Activated CD4-positive, alpha-beta memory T cell treated with anti-CD3 and anti-CD28 coated beads for 36 hours (primary cell): ENCODE measurements at places on chromosomes 7 and 10. TPM values are rescaled to one million over a fixed set of nuclear protein-coding genes. Genes with fewer than 3 reads are reported as not detected.

DNA sequence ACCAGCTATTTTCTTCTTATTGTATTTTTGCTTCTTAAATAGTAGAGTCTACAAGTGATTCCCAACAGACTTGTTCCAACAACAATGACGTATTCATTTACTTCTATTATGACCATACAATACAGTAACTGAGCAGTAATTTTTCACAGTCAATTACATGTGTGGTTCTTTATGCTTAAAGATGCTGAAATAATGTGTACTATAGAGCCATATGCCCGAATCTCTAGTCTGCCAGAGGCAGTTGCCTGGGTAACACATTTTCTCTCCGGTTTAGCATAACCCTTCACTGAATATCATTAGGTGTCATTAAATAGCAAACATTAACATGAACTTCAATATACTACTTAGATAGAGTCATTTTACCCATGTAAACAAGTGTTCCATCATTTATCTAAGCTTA is 75.0 kb downstream of the SLC25A13 start:
- no peak for DNase-seq

DNA sequence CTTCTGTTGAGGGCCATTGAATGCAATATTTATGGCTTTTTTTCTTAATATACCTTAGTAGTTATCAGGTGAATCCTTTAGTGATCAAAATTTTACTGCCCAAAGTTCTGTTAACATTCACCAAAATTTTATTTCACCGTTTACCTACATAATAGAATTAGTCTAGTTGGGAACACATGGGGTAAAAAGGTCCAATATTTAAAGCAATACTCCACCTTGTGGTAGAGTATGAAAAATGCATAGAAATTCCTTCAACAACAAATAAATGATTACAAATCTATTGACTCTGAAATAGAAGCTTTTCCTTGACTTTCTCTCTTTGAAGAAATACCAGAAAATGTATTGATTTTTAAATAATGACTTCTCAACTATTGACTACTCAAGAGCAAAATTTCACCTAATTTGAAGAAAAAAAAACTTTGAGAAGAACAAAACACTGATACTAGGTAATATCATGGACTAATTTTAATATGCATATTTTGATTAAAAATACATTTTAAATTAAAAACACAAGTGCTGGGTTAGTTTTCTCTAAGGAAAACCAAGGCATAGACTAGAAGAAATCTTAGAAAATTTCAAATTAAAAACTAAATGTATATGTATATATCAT is 43.3 kb downstream of the POLR1F start:
- no peak for DNase-seq

DNA sequence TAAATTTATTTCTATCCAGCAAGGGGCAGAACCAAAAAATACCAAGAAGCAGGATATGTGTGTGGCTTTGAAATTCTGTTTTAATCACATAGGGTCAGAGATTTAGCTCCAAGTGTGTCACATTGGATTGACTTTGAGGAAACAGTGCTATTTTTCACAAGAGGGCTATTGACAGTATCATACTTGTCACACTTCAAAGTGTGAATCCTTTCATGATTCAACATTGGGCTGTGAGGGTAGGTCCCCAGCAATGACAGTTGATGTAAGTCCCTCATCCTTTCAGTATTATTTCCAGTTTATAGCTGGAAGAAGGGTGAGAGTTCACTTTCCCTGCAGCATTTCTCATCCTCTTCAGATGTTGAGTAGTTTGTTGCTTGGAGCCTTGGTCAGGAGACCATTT is 7.4 kb downstream of the CCNY start:
- no peak for DNase-seq

GRCh38 chr10:110851020-110851612 is 20.6 kb upstream of the PDCD4 start:
- no peak for DNase-seq

GRCh38 chr7:28507525-28508282 is 95.4 kb downstream of the CREB5 start:
- no peak for DNase-seq

DNA sequence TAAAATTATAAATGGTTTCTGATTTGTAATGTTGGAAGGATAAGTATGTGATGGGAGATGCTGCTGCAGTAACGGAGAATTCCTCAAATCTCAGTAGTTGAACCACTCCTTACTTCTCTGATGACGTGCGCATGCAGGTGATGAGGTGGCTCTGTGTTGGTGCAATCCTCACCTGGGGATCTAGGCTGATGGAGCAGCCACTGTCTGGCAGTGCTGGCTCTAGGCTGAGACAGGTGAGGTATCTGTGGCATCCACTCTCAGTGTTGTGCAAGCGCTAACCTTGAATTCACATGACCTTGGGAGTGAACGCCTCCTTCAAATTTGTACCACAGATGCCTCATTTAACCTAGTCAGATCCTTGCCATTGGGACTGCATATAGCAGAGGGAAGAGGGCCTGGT is 35.0 kb downstream of the LHFPL3 start:
- no peak for DNase-seq

DNA sequence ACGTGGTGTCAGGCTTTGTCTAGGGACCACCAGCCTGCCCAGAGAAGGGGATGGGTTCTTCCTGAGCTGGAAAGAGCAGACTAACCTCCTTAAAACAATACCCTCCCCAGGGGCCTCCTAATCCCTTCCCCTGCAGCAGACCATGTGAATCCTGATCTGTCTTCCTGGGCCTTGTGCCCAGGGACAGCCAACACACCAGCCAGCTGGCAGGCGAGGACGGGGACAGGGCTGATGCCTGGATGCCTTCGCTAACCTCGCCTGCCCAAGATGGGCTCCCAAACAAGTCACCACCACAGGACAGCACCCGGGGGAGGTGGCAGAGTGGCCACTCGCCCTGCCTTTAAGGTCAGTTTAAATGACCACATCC is 17.6 kb downstream of the PODXL start:
- no peak for DNase-seq

GRCh38 chr10:72080042-72080975 is 8.0 kb downstream of the SPOCK2 start:
- DNase-seq: no peak

- no peak for DNase-seq
Measured at GRCh38 chr10:44259090-44259874, 125.6 kb downstream of the CXCL12 start.

DNA sequence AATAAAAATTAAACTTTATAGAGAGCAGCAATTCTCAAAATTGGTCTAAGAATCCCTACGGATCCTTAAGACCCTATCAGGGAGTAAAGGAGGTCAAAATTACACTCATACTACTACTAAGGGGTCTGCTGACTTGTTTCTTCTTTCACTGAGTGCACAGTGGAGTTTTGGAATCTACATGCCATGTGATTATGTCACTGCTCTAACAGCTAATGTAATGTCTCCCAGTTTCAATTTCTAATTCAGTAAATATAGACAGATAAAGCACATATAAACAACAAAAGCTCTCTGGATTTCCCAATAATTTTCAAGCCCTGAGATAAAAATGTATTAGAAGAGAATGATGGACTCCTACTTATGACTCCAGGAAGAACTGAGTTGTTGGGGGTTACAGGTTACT is 74.6 kb downstream of the WAPL start:
- no peak for DNase-seq

DNA sequence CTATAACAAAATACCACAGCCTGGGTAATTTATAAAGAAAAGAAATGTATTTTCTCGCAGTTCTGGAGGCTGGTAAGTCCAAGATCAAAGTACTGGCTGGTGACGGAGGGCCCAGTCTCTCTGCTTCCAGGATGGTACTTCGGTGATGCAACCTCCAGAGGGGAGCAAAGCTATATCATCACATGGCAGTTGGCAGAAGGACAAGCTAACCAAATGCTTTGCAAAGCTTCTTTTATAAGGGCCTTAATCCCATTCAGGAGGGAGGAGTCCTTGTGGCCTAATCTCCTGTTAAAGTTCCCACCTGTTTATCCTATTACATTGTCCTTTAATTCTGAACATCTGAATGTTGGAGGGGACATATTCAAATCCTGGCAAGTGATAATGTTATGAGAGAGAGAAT is 134.1 kb upstream of the SP4 start:
- DNase-seq: no peak

GRCh38 chr7:94449151-94449725 is 54.5 kb downstream of the COL1A2 start:
- no peak for DNase-seq

DNA sequence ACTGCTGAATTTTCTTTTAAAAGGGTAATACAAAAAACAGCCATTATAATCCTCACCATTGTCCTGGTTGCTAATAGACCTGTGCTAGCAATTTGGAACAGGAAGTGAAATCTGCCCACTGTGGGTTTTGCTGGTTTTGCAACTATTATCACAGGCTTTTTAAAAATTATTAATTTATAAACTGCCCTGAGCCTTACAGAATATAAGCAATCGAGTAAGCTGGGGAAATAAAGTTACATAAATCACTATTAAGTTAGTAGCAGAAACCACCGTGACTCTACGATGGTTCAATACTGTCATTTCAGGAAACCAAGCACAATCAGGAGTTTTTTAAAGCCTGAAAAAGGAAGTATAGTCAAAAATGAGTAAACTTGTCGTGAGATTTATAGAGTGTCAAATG is 62.3 kb downstream of the TMEM26 start:
- DNase-seq: no peak

DNA sequence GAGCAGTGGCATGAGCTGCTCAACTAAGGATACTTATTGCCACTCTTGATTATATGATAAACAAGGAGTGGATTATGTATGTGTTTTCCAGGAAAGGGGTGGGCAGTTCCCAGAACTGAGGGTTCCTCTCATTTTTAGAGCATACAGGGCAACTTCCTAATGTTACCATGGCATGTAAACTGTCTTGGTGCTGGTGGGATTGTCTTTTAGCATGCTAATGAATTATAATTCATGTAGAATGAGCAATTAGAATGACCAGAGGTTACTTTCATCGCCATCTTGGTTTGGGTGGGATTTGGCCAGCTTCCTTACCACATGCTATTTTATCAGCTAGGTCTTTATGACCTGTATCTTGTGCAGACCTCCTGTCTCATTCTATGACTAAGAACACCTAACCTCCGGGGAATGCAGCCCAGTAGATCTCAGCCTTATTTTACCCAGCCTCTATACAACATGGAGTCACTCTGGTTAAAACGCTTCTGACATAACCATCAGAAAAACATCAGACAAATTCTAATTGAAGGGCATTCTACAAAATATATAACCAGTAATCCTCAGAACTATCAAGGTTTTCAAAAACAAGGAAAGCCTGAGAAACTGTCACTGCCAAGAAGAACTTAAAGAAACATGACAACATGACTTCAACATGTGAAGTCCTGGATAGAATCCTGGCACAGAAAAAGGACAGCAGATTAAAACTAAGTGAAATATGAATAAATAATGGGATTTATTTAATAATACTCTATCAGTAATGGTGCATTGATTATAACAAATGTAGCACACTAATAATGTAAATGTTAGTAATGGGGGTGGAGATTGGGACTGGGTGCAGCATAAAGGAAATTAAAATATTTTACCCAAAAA is 365.0 kb downstream of the SEMA3D start:
- no peak for DNase-seq

DNA sequence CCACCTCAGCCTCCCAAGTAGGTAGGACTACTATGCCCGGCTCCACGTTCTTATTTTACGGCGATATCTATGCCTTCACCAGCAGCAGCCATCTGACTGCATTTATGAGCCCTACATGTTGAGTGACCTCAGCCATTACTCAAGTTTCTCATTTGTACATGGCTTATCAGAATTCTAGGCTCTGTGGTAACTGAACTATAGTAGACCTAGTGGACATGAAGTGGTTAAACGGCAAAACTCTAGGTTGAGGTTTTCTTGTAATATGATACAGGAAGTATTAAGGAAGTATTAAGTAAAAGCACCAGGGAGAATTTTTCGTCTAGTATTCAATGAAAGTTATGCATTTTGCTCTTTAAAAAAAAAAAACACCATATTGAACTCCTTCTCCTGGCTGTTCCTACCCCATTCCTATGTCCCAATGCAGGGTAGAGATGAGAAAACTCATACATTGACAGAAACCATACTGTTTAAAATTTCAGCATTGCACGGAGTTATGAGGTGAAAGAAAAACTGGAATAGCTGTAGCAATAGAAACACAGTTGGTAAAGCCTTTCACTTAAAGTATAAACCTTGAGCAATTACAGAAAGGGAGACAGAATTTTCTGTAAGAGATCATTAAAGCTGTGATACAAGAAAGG is 39.8 kb upstream of the EPC1 start:
- no peak for DNase-seq

DNA sequence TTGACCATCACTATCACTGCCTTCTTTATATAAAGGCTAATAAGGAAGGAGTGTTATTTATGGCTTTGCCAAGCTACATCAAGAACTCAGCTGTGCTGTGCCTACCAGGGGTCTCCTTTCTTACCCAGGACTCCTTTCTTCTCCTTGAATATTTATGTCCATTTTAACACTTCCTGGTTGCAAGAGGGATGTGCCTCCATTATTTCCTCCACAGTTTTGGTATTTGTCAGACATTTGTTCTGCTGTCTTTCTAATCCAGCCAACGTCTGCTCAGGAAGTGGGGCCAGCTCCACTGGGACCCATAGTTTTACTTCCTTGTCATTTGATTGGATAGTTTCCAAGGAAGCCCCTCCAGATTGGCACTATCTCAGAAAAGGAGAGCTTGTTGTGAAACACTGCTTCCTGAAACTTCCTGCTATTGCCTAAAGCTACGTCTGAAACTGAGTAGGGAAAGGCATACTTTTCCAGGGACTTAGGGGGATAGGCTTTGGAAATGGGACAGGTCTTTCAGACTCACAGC is 6.6 kb upstream of the STRIP2 start:
- DNase-seq: no peak

DNA sequence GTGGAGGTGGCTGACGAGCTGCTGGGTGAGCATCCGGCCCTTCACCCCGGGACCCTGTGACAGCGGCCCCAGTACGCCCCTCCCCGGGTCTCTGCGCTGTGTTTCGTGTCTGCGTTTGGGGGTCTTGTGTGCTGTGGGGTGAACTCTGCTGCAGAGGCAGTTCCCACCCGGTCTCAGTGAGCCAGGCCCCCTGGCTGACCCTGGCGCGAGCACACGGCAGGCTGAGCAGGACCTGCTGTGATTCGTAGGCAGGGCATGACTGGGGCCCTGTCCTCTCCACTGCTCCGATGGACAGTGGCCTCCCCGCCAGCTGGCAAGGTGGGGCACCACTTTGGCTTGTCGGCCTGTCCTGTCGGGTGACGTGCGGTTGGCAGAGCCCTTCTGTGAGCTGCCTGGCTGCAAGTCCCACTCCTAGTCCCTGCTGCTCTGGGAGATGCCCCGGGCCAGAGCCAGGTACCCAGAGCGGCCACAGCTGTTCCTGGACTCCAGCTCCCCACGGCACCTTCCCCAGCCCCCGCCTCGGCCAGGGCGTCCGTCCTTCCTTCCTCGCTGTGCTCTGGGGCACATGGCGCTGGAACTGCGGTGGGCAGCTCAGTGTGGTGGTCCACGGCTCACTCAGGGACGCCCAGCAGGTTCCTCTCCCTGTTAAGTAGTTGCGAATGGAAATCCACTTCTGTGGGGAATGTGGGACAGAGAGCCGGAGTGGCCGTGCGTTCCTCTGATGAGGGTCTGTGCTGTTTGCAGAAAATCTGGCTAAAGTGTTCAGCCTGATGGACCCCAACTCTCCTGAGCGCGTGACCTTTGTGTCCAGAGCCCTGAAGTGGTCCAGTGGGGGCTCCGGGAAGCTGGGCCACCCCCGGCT is 10.5 kb downstream of the GET4 start:
- DNase-seq: no peak

GRCh38 chr7:115906731-115907130 is 123.8 kb downstream of the TFEC start:
- no peak for DNase-seq

The FKBP6 gene
- total RNA-seq: not detected

The UCMA gene
- not detected for total RNA-seq

The MALRD1 gene
- not detected for total RNA-seq

The TRPV5 gene
- not detected for total RNA-seq

The ZNF485 gene
- 4.1 TPM for total RNA-seq

The NAT16 gene
- not detected for total RNA-seq

The LBX1 gene
- total RNA-seq: not detected

The SRPK2 gene
- 39.1 TPM for total RNA-seq
